Caudate nucleus (tissue), 63 donors: ENCODE measurements at places on chromosomes 5 and 9.

DNA sequence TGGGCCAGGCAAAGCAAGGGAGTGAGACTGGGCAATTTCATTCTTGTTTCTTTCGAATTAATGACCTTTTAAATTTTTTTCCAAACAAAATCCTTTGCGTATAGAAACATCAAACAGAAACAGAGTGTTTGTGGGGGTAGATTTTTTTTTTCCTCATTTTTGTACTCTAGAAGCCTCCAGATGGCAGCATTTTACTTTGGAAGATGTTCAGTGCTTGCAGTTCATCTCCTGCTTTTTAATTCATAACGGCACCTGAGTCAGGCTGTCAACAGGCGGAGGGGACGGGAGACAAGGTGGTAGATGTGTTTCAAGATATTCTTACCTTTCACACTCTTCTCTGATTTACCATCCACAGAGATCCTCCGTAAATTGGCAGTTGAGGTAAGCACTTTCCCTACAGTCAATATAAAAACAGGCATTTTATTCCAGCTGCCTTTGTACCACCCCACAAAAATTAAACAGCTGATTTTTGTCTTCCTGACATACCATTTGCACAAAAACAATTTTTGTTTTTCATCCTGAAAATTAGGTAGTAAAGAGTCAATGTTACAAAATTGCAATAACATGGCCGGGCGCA, 99.5 kb upstream of the FBXL17 start:
- DNase-seq = no peak

DNA sequence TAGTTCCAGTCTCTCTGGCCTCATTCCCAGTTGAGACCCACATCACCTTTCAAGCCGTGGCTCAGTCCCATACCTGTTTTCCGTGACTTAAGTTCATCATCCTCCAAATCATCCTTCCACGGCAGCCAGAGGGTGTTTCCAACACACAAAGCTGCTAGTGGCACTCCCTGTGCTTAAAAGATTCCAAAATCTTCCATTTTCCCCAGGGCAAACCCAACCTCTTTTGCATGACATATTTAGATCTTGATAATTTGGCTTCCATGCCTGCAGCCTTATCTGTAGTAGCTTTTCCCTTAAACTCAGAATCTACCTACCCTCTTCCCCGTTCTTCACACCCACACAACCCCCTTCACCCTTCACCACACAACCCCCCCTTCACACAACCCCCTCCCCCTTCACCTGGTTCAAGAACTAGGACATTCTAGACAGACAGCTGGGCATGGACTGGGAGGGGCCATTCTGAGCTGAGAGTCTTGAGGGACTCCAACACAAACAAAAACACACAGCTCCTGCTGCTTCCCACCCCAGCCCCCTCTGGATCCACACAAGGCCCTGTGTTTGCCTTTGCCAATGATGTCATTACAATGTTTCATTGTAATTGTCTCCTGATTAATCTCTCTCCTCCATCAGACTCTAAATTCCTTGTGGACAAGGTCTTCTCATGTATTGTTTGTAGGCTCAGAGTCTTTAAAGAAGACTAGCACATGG, 268.2 kb downstream of the SH3GL2 start:
- DNase-seq = no peak

DNA sequence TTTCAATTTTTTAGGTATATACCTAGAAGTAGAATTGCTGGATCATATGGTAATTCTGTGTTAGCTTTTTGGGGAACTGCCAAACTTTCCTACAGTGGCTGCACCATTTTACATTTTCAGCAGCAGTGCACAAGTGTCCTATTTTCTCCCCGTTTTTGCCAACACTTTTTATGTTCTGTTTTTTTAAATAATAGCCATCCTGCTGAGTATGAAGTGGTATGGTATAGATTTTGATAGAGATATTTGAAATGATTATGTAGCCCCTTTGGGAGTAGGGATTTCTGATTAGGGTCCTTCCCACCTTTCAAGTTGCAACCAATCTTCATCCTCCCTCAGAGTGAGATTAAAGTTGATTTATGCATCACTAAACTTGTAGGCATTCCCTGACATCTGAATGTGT, 76.5 kb downstream of the ARHGEF28 start:
- DNase-seq = no peak

GRCh38 chr5:135317286-135317685, 81.7 kb downstream of the MACROH2A1 start:
- DNase-seq = no peak

GRCh38 chr5:176847148-176847547, 36.8 kb downstream of the UNC5A start:
- DNase-seq = no peak

DNA sequence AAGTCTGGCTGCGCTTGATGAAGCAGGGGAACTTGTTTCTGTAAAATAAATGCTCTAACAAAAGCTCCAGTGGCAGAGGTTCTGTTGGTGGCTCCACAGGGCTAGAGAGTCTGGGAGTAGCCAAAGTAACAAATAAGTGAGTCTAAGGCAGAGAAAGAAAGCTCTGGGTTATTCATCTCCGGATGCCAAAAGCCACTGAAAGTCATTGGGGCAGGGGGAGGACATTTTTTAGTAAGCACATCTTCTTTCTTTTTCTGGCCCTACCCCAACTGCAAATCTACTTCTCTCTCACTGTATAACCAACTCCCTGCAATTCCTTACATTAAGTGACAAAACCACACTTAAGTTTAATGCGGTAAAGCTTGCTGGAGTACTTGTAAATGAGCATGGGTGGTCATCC, 141.6 kb downstream of the INSYN2B start:
- no peak for DNase-seq

DNA sequence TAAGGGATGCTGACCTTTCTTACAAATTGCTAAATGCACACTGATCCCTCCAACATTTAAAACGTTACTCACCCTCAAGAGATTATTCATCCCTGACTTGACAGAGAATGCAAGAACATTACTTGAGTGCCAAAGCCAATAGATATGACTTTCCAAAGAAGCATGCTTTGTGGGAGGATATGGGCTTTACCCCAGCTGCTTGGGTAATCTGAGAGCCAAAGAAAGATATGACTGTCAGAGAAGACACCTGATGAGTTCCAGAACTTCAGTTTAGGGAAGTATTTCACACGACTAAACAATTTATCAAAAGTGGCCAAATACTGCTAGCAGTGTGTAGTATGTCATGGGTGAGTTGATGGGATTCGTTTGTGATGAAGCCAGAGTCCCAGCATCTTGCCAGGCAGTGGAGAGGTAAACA, 7.4 kb upstream of the SPDL1 start:
- no peak for DNase-seq

GRCh38 chr5:72507231-72507906, at the start of gene ZNF366:
Gene ZNF366 (minus strand): TSS chr5:72507410. CDS start chr5:72461496, 45,914 bp downstream.
- no peak for DNase-seq

- DNase-seq = no peak
These were observed 35.3 kb upstream of the JMY start for GRCh38 chr5:79200573-79201183.

- DNase-seq = no peak
These were observed 181.3 kb downstream of the SNCAIP start for GRCh38 chr5:122493091-122494021.

DNA sequence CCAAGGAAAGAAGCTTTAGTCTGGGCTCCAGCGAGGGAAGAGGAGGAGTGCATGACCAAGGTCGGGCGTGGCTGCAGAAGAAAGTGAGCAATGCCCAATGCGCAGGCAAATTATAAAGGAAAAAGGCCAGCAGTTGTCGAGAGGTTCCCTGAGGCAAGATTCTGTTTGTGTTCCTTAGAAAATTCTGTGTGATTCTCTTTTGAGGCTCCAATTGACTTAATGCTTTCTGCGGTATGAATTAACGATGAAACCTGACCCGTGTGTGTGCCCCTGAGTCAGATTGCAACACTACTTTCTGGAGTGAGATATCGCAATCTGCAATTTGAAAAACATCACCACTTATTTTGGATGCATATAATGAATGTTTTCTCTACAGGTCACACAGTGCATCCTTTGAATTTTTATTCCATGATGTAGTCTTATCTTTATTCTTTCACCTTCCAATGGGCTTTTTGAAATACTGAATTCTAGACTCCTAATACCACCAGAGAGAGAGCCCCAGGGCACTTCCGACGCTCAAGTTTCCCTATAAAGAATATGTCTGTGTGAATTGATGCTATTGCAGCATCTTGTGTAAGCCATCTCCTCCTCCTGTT, 117.9 kb upstream of the IL6ST start:
- no peak for DNase-seq

GRCh38 chr5:175862131-175863012, 9.0 kb upstream of the CPLX2 start:
- no peak for DNase-seq

DNA sequence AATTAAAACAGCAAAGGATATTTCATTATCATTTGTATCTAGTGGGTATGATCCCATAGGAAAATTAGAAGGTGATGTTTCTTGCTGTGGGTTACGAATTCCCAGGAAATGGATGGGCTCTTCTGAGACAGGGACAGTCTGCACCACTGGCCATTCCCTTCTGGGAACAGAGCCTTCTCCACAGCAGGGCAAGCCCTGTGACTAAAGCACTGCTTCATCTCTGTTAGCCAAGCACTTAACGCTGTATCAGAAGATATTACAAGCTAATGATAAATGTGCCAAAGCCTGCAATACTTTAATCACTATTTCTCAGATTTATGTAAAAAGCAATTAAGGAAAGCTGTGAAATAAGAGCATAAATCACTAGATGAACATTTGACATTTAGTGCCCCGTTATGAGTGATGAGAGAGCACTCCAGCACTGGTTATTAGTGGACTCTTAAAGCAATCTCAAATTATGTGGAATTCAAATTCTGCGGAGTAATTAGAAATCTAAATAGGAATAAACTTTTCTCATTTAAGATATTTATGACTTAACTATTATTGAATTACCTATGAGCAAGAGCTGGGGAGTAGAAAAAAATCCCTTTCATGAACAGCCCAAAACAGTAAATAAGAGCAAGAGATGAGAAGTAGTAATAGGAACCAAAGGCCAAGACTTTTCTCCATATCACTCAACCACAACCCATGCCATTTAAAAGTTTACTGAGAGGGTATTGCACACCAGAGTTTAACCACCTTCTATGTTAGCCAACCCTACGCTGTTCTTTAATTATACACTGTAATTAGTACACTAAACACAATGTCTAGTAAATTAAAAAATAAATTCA, 49.2 kb downstream of the FAM240B start:
- DNase-seq = no peak

DNA sequence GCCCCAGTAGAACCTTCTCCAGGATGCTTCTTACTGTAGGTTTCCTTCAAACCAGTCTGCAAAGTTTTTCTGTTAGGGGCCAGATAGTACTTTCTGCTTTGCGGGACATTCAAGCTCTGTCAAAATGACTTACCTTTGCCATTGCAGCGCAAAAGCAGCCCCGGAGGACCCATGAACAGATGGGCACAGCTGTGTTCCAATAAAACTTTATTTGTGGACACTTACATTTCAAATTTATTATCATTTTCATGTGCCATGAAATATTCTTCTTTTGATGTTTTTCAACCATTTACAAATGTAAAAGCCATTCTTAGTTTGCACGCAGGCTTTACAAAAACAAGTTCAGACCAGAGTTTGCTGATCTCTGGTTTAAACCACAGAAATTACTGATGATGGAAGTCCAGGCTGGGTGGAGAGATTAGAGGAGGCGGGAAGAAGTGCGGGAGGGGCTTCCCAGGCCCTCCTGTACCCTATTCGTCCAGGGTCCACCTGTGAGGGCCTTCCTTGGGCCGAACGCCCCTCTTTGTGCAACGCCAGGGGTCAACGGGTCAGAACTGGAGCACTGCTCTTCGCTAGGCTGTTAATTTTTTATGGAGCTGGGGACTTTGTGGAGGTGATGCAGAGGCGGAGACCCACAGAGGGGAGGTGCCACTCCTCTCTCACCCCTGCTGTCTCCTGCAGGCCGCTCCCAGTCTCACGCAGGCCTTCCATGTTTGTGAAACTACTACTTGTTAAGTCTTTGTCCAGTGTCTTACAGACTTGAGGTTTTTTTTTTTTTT, 7.6 kb upstream of the ASS1 start:
- DNase-seq = no peak

DNA sequence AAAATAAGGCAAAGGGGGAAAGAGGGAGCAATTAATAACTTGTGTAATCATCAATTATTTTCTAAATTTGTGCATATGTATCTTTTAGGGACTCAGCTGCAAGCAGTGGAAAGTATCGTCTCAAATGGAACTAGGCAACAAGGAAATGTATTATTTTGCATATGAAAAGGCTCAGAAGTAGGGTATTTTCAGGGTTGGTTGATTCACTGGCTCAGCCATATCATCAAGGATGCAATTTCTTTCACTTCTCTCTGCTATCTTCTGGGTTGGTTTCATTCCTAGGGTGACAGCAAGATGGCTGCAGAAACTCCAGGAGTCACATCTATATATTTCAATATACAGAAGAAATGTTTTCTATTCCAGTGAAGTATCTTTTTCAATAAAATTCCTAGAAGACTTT, 509.8 kb downstream of the DMAC1 start:
- no peak for DNase-seq

GRCh38 chr5:78649861-78650496, 1.4 kb upstream of the LHFPL2 start:
- DNase-seq = no peak

GRCh38 chr5:140408750-140409241, 7.2 kb downstream of the ANKHD1 start:
- DNase-seq = no peak

GRCh38 chr5:163506726-163507125, 1.3 kb downstream of the MAT2B start:
- DNase-seq = no peak

GRCh38 chr5:128062172-128062746, 21.3 kb upstream of the SLC12A2 start:
- DNase-seq = no peak

- DNase-seq = no peak
These were observed 165.4 kb downstream of the COL23A1 start for GRCh38 chr5:178424810-178425177.
